WTC11 (cell line): ENCODE measurements at places on chromosomes 11 and 22. TPM values are rescaled to one million over a fixed set of nuclear protein-coding genes. Genes with fewer than 3 reads are reported as not detected.

The E2F8 gene
- total RNA-seq: 8.5 to 10.7 TPM (median 10.4 TPM) in 3 replicates

The BAIAP2L2 gene
- total RNA-seq: 3.0 to 5.7 TPM (median 4.9 TPM) in 3 replicates

The CCDC87 gene
- 0.71 to 0.85 TPM (median 0.80 TPM) in 3 replicates for total RNA-seq

The YAP1 gene
- total RNA-seq: 88.7 to 101 TPM (median 98.9 TPM) in 3 replicates

The MS4A6A gene
- 0.16 to 0.39 TPM in 2 of 3 replicates, not detected in the other for total RNA-seq

The OR52A1 gene
- 3.7 to 5.4 TPM (median 4.4 TPM) in 3 replicates for total RNA-seq

The IRAG1 gene
- total RNA-seq: 2.8 to 5.2 TPM (median 3.9 TPM) in 3 replicates

The APOL4 gene
- 0.07 to 0.31 TPM in 2 of 3 replicates, not detected in the other for total RNA-seq

The ZFTA gene
- 44.7 to 47.2 TPM (median 45.6 TPM) in 3 replicates for total RNA-seq

The CCDC81 gene
- 0.82 to 1.0 TPM (median 0.98 TPM) in 3 replicates for total RNA-seq

The LSP1 gene
- total RNA-seq: 0.77 to 1.7 TPM (median 1.0 TPM) in 3 replicates

The KDM4D gene
- total RNA-seq: 1.9 to 2.4 TPM (median 2.1 TPM) in 3 replicates

The CAVIN3 gene
- total RNA-seq: 27.3 to 41.5 TPM (median 28.0 TPM) in 3 replicates

The RAB36 gene
- 0.89 to 1.8 TPM (median 1.1 TPM) in 3 replicates for total RNA-seq

The C11orf97 gene
- not detected in 3 replicates for total RNA-seq

The BATF2 gene
- total RNA-seq: 1.3 to 3.2 TPM (median 2.2 TPM) in 3 replicates

The ASRGL1 gene
- 36.3 to 51.6 TPM (median 41.5 TPM) in 3 replicates for total RNA-seq

The GPHA2 gene
- 1.0 to 1.6 TPM (median 1.6 TPM) in 3 replicates for total RNA-seq

The CDHR5 gene
- 0.26 to 0.34 TPM in 2 of 3 replicates, not detected in the other for total RNA-seq

The DDTL gene
- total RNA-seq: 3.6 to 5.8 TPM (median 3.6 TPM) in 3 replicates

The KRTAP5-2 gene
- not detected in 3 replicates for total RNA-seq

The C11orf16 gene
- 0.11 to 0.42 TPM in 2 of 3 replicates, not detected in the other for total RNA-seq

The EMID1 gene
- 6.0 to 8.6 TPM (median 6.1 TPM) in 3 replicates for total RNA-seq

The MUC5B gene
- total RNA-seq: 0.69 to 1.6 TPM (median 1.6 TPM) in 3 replicates

The CALCA gene
- total RNA-seq: 0.41 to 0.62 TPM (median 0.42 TPM) in 3 replicates

The LRRN4CL gene
- total RNA-seq: 0.16 to 0.39 TPM (median 0.23 TPM) in 3 replicates

The FAM83F gene
- total RNA-seq: 33.8 to 43.1 TPM (median 35.4 TPM) in 3 replicates

The KRTAP5-11 gene
- not detected in 3 replicates for total RNA-seq

The SLC22A9 gene
- not detected in 3 replicates for total RNA-seq

The ARHGAP20 gene
- total RNA-seq: 0.07 to 0.15 TPM (median 0.07 TPM) in 3 replicates
